Activated T-helper 17 cell treated with anti-CD3 and anti-CD28 coated beads, Interleukin-2, amount 50 U/mL, for 72 hours (primary cell): ENCODE measurements at places on chromosomes 7 and 10.

GRCh38 chr7:142414915-142415314 lies 157.1 kb upstream of the PRSS58 start:
- ATAC-seq: no peak

DNA sequence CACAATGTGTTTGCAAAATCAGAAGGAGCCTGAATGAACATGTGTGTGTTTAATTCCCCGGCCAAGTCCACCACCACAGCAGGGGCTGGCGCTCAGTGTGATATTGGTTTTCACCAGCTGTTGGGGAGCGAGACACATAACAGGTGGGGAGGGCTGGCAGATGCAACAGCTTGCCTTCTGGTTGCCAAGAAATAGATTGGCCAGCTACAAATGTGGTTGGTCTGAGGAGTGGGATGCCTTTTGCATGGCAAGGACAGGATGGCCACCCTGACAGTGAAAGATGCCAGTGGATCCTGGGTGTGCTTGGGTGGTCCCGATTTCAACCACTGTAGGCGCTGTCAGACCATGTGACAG lies 292.5 kb upstream of the FZD8 start:
- no peak for ATAC-seq

DNA sequence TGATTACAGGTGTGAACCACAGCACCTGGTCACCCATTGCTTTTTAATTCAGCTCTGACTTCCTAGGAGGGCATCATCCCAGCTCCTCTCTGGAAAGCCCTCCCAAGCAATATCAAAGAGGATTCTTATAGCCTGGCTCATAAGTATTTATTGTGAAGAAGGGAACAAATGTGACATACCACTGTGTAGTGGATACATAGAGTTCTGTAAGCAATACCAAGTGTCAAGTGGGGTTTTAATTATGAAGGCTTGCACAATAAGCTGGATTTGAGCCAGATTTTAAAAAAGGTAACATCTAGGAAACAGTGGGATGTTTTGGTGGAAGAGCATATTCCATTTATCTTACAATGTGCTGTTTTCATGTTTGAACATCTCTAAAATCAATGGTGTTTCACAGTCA lies 19.0 kb upstream of the PRTFDC1 start:
- ATAC-seq: no peak

DNA sequence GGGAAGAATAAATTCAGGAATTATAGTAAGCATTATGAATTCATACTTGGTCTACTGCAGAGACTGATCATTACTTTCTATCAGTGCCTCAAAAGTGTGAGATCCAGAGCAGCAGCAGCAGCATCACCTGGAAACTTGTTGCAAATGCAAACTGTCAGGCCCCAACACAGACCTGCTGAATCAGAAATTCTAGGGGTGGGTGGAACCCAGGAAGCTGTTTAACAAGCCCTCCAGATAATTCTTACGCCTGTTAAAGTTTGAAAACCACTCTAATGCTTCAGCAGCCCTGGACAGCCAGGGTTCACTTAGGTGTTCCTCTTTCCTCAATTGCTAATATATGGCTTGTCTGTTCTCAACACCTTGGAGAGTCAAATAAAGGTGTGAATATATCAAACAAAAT lies 19.5 kb downstream of the CACUL1 start:
- no peak for ATAC-seq

- ATAC-seq: no peak
These were observed 35.5 kb downstream of the CAV1 start for GRCh38 chr7:116560021-116560970.

- ATAC-seq: no peak
These were observed 67.2 kb downstream of the TPK1 start for GRCh38 chr7:144768633-144769032.

DNA sequence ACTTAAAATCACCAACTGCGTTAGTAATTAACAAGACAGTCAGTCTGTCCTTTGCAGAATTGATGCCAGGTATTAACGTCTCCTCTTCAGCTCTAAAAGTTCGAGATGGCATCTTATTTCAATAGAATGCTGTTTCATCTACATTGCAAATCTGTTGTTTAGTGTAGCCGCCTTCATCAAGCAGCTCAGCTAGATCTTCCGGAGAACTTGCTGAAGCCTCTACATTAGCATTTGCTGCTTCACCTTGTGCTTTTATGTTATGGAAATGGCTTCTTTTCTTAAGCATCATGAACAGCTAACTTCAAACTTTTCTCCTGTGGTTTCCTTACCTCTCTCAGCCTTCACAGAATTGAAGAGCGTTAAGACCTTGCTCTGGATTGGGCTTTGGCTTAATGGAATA lies 95.5 kb upstream of the FAM20C start:
- ATAC-seq: no peak

GRCh38 chr10:9038146-9038714 lies 983.7 kb downstream of the GATA3 start:
- ATAC-seq: no peak

GRCh38 chr10:106189292-106189691 lies 975.2 kb downstream of the SORCS1 start:
- no peak for ATAC-seq

- ATAC-seq: no peak
These were observed 62.8 kb downstream of the BICC1 start for GRCh38 chr10:58575491-58575890.

DNA sequence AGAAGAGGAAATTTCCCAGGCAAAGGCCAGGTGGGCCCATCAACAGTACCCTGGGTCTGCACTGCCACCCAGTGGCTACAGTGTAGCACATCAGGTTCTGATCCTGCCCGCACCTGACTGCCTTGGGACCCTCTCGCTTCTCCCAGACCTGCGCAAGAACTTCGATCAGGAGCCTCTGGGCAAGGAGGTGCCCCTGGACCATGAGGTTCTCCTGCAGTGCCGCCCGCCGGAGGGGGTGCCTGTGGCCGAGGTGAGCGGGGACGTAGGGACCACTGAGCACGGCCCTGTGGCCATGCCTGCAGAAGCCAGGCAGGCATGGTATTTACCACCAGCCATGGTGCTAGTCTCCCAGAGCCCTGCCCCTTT lies 33.9 kb upstream of the SLC29A3 start:
- peak; percentile 31 for ATAC-seq

DNA sequence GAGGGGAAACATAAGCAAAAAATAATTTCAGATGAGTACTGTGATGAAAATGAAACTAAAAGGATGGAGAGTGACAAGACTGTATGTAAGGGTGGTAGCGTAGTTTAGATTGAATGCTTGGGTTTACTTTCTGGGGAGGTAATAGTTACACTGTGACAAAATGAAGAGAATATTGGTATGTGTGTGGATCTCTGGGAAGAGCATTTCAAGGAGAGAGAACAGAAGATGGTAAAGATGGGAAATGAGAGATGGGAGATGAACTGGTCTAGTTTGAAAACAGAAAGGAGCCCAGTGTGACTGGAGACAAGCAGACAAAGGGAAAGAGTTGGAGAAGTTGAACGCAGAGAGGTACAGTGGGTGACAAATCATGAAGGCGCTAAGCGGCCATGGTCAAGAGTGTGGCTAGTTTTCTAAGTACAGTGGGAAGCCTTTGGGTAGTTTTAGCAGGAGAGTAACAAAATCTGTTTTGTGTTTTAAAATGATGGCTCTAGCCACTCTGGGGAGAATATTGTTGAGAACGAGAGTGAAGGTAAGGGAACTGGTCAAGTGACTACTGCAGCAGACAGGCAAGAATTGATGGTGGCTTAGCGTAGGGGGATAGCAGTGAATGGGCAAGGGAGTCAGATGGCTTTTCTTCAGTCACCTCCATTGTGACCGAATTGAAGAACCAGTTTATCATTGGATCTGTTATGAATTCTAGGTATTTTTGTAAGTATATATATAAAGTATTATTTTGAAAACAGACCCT lies 22.6 kb downstream of the PALS2 start:
- peak; percentile 49 for ATAC-seq

DNA sequence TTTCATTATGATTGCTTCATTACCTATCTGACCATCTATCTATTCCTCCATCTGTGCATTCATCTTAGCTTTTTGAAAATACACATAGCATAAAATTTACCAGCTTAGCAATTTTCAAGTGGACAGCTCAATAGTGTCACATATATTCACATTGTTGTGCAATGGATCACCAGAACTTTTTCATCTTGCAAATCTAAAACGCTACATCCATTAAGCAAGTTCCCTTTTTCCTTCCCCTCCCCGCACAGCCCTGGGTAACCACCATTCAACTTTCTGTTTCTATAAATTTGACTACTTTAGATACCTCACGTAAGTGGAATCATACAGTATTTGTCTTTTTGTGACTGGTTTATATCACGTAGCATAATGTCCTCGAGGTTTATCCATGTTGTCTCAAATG lies 78.0 kb upstream of the ADRB1 start:
- ATAC-seq: no peak

DNA sequence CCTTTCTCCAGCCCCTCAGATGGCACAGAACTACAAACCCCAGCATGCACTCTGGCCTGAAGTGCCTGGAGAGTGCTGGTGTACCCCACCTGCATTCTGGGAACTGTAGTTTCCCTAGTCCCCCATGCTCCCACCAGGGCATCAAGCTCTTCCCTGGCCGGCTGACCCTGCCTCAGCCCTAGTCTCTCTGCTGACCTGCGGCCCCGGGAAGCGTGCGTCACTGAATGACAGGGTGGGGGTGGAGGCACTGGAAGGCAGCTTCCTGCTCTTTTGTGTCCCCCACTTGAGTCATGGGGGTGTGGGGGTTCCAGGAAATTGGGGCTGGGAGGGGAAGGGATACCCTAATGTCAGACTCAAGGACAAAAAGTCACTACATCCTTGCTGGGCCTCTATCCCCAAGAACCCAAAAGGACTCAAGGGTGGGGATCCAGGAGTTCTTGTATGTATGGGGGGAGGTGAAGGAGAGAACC lies 2.1 kb downstream of the NOS3 start:
- ATAC-seq: no peak

- no peak for ATAC-seq
These were observed 54.4 kb downstream of the TFPI2 start for GRCh38 chr7:93836116-93836515.

DNA sequence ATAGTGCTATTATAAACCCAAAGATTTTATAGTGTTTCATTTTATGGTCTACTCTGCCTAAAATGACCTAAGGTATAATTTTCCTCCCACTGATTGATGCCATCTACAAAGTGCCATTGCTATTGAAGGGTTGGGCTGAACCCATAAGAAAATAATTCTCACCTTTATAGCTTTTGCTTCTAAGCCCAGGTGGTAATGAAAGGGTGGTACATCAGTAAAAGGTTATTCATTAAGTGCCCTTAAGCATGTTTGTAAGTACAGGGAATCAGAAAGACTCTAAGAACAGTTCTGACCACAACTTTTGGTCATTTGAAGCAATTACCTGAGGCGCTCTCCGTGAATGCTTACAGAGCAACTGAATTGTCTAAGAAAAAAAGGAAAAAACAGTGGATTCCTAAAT lies 1247.3 kb downstream of the NXPH1 start:
- no peak for ATAC-seq

- ATAC-seq: no peak
These were observed 23.9 kb downstream of the OPALIN start for GRCh38 chr10:96334616-96335526.

DNA sequence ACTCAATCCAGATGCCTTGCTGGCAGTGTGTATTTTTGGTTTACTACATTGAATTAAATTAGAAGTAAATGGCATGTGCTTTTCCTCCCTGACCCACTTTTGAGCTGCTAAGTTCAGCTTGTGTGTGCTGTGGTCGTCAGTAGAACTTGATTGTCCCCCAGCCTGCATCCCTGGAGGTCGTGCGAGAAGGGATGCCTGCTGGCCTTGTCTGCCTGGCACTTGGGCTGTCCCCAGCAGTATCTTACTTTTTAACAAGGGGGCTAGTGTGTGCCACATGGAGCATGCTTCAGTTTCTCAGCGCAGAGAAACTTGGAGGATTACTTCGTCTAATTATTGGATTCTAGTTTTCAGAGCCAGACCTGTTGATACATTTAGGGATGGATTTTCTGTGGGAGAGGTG lies 80.2 kb downstream of the ADCY1 start:
- ATAC-seq: no peak

DNA sequence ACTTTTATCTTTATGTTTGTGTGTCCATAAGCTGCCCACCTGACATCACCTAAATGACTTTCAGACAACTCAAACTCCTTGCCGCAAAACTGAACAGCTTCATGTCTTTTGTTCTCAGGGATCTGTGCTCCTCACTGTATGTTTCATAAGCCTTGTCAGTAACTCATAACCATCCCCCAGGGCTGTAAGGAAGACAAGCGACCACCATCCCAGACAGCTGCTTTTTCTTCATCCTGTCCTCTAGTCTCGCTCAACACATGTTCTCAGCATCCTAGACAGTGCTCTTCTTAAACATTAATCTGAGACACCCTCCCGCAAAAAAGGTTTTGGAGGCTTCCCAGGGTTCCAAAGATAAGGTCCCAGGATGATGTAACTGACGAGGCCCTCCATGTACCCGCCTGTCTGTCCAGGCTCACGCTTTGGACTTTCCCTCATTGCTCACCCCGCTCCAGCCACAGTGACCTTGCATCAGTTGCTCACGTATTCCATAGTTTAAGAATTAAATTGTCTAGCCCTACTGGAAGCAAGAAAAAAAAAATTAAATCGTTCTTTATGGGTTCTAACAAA lies 69.8 kb downstream of the MAP3K8 start:
- no peak for ATAC-seq

GRCh38 chr10:78934532-78934898 lies 134.3 kb upstream of the ZMIZ1 start:
- no peak for ATAC-seq

GRCh38 chr10:44198096-44198779 lies 186.7 kb downstream of the CXCL12 start:
- ATAC-seq: no peak

DNA sequence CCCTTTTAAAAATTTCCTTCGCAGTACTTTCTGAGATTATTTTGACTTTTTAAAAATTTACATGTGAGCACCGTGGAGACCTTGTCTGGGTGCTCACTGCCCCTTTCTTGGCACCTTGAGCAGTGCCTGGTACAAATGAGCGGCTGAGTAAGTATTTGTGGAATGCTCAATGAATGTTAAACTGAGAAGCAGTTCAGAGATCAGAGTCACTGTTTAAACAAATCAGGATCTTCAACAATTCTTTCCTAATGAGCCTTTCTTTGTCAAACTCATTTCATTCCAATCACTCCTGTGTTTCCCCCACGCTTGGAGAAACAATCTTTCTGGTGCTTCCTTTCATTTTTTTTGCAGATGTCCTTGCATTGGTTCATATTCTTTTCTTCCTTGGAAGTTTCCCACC lies 611.3 kb upstream of the GALNT17 start:
- ATAC-seq: no peak
